ENCODE measurements at places on chromosomes 13 and 19. TPM values are rescaled to one million over a fixed set of nuclear protein-coding genes. Genes with fewer than 3 reads are reported as not detected.

KIR3DL1 gene
- total RNA-seq = not detected

RNASEH2A gene
- total RNA-seq = 46.8 TPM

CCDC70 gene
- not detected for total RNA-seq

PGLYRP2 gene
- total RNA-seq = not detected

CYP4F12 gene
- 2.1 TPM for total RNA-seq

FPR1 gene
- total RNA-seq = 0.16 TPM

NHLRC3 gene
- 5.0 TPM for total RNA-seq
